Esophagus muscularis mucosa (tissue), 4 donors: ENCODE measurements at places on chromosomes 6 and 20. TPM values are rescaled to one million over a fixed set of nuclear protein-coding genes. Genes with fewer than 3 reads are reported as not detected.

- no peak overlapping the region for H3K4me3 ChIP-seq
- no peak for DNase-seq
- H3K4me1 ChIP-seq: peaks cover 59% of the 10 kb centered on the region
- H3K27ac ChIP-seq: peak overlapping the region; percentile 80
- no peaks in the 10 kb centered on the region for H3K27me3 ChIP-seq
Observed at GRCh38 chr20:44615169-44615791, 32.9 kb downstream of the PKIG start.

The ANGPT4 gene
- 0.46 TPM for total RNA-seq

- H3K36me3 ChIP-seq: no peaks in the 10 kb centered on the region
- no peak for DNase-seq
- no peak overlapping the region for H3K27ac ChIP-seq
Observed at GRCh38 chr6:163647624-163648023, 233.1 kb downstream of the QKI start.

DNA sequence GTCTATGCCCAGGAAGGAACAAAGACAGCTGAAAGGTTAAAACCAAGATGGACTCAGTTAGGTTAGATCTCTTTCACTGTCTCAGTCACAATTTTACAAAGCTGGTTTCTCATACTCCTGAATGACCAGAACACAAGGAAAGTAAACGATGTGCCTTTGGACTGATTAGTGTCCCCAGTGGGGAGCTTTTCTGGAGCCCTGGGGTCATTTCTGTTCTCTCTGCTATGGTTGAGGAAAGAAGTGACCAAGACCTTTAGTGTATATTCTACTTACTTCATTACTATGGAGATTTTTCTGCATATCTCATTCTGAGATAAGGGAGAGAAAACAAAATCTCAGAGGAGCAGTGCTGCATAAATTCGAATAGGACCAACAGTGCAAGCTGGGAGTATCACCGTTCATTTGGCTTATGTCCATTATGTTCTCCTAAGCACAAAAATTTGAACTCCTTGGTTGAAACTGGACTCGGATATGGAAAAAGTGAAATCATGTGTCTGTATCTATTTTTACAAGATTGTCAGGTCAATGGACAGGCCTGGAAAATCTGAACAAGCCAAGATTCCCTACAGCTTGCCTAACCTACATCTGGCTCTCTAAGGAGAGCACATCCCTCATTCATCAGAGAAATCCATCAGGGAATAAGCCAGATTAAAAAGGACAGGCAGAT is 34.4 kb upstream of the ENPP1 start:
- no peak overlapping the region for H3K27ac ChIP-seq
- H3K4me3 ChIP-seq: no peak overlapping the region
- no peaks in the 10 kb centered on the region for H3K27me3 ChIP-seq
- no peak for DNase-seq
- H3K36me3 ChIP-seq: no peaks in the 10 kb centered on the region
- H3K4me1 ChIP-seq: peaks cover 20% of the 10 kb centered on the region

GRCh38 chr6:100344761-100345160 is 120.0 kb downstream of the SIM1 start:
- no peaks in the 10 kb centered on the region for H3K36me3 ChIP-seq
- H3K4me3 ChIP-seq: no peak overlapping the region
- no peak for DNase-seq

DNA sequence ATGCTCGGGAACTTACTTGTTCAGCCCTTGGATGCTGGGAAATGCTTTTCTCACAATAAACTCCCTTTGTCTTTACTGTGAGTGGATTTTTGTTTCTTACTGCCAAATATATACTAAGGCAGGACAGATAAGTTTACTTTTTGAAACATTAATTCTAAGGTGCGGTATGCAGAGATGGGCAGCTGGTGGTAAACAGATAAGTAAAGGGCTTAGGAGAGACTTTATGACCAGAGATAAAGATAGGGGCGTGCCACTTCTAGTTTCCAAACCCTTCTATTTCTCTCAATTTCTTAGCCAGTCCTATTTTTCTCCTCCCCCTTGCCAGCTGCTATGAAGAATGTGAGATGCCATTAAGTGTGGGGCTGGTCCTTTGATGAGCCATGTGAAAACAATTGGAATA is 16.3 kb downstream of the SAMD3 start:
- H3K36me3 ChIP-seq: no peaks in the 10 kb centered on the region
- DNase-seq: no peak
- H3K4me1 ChIP-seq: no peaks in the 10 kb centered on the region
- H3K27ac ChIP-seq: no peak overlapping the region
- no peaks in the 10 kb centered on the region for H3K27me3 ChIP-seq

- H3K27ac ChIP-seq: no peak overlapping the region
- no peaks in the 10 kb centered on the region for H3K27me3 ChIP-seq
- H3K36me3 ChIP-seq: no peaks in the 10 kb centered on the region
- H3K4me1 ChIP-seq: peaks cover 14% of the 10 kb centered on the region
- H3K4me3 ChIP-seq: peak overlapping the region; percentile 60
Observed at GRCh38 chr6:6546318-6547109, 42.0 kb upstream of the LY86 start.
